ENCODE measurements at places on chromosomes 5 and 9. TPM values are rescaled to one million over a fixed set of nuclear protein-coding genes. Genes with fewer than 3 reads are reported as not detected.
A peak's percentile ranks its signal among the peaks of the same experiment; 100 is the strongest.

DNA sequence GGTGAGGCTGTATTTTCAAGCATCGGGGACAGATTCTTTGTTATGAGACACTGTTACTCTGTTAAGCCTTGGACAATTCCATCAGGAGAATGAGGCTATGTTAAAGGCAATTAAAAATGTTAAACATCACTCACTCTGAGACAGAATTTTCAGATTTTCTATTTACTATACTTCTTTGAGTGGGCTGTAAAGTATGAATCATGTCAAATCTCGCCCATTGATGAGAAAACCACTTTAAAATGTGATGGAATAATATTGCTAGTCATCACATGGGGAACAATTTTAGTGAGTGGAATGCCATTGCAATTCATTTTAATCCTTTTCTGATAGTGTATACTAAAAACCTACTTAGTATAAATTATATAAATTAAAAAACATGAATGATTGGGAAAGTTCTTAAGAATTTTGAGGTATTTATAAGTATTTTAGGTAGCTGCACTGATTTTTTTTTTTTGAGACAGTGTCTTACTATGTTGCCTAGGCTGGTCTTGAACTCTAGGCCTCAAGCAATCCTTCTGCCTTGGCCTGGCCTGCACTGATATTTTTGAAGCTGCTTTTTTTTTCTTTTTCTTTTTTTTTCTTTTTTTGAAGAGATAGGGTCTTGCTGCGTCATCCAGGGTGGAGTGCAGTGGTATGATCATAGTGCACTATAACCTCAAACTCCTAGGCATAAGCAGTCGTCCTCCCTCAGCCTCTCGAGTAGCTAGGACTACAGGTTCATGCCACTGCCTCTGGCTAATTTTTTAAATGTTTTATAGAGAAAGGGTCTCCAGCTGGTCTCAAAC lies 73.2 kb downstream of the KIAA1958 start:
- no peak for DNase-seq

DNA sequence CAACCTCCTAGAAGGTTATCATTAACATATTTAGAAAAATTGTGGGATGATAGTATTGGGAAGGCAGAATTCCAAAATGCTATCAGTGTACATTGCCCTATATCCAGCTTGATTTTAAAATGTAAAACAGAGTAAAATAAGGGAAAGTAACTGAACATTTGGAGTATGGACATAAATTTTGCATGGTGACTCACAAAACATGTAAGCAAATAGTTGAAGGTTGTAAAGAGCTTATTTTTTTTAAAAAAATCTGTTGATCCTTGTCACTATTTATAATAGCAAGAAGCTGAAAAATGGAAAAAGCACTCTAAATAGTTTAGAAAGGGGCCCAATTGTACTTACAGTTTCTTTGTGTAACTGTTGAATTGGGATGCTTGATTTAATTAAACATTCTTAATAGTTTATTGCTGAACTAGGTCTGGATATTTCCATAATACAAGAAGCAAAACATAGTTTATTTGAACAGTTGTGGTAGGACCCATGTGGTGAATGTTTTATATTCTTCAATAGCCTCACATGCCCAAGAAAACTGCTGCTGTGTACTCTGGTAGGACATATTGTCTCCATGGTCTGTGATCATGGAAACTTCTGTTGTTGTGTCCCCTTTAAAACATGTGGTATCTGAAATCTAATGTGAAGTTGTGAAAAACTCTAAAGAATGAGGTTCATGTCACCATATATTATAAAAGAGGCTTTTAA lies 82.4 kb downstream of the NNT start:
- DNase-seq = no peak

DNA sequence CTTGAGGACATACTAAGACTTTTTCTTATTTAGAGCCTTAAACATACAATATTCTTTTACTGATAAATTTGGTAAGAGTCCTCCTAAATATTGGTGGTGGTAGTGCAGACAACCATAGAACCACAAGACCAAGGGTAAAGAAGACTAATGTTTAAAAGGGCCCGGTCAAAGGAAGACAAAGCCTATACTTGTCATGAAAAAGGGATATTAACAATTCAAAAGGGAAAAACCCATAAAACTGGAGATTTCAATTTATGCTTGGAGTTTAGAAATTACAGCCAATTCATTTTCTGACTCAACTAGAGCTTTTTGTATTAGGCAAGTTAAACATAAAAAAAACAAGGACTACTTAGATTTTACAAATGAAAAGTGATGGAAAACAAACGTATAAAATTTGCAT lies 24.4 kb downstream of the FEM1C start:
- DNase-seq = no peak

DNA sequence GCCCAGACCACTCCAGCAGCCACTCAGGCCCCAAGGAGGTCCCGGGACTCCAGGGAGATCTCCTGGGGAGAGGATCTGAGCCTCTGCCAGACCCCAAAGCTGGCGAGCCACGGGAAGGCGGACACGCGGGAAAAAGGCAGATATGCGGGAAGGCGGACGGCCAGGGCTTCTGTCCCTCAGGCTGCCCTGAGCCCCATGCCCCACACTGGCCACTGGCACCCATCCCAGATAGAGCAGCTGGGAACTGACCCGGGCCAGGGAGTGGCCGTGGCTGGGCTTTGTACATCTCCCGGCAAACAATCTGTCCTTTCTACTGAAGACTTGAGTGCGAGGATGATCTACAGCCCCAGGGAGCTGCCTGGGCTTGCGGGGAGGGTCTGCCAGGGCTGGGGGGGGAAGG lies 21.1 kb upstream of the NOTCH1 start:
- peak; percentile 83 for DNase-seq

OR1Q1 gene
- total RNA-seq = not detected
